Stimulated activated CD8-positive, alpha-beta memory T cell treated with anti-CD3 and anti-CD28 coated beads, Interleukin-7, amount 100 ng/mL, for 1 hour (primary cell): ENCODE measurements at places on chromosomes 2 and 18.

- DNase-seq = no peak
Observed at GRCh38 chr2:80288576-80288975, 16.0 kb downstream of the LRRTM1 start.

DNA sequence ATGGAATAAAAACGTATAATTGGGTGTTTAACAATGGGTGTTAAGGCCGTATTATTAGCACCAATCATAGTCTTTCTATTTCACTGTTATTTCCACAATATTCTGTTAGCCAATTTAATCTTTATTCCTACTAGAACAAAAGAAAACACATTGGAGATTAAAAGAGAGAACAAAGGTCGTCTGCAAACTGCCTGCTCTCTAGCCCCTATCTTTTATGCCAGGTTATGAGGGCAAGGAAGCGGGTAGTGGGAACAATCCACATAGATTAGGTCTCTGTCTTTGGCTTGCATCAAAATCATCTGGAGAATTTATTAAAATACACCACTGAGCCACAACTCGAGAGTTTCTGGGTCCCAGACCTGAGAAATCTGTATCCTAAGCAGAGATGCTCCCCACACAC, 69.4 kb upstream of the DSC1 start:
- DNase-seq = no peak

- no peak for DNase-seq
Observed at GRCh38 chr2:127662937-127663565, 12.3 kb downstream of the LIMS2 start.

GRCh38 chr2:25566094-25566493, 107.3 kb downstream of the DTNB start:
- DNase-seq = no peak

DNA sequence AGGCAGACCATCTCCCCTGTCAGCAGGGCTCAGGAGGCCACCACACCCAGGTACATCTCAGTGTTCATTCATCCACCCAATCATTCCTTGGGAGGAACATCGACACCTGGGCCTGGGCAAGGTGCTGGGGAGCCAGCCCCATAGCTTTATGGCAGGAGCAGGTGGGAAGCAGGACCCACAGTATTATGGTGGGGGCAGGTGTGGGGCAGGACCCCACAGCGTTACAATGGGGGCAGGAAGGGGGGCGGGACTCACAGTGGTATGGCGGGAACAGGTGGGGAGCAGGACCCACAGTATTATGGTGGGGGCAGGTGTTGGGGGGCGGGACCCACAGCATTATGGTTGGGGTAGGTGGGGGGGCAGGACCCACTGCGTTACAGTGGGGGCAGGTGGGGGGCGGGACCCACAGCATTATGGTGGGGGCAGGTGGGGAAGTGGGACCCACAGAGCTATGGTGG, 128.9 kb upstream of the HS6ST1 start:
- DNase-seq = no peak

GRCh38 chr2:46645681-46646162, 166.4 kb downstream of the TMEM247 start:
- no peak for DNase-seq

DNA sequence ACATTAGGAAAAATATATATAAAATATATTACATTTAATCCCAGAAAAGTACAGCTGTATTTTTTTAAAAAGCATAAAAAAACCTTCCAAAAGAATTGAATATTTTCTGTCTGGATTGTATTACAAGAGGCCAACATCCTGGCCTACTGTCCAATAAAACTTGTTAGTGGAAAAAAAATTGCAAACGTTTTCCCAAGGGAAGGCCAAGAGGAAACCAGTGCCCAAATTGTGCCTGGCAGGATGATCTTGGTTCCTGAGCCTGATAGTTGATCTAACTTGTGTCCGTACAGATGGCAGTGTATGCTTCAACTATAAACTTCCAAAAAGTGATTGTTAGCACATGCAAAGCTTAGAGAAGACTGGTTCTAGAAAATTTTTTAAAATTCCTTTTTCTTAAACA, 90.6 kb upstream of the LPIN2 start:
- DNase-seq = no peak

DNA sequence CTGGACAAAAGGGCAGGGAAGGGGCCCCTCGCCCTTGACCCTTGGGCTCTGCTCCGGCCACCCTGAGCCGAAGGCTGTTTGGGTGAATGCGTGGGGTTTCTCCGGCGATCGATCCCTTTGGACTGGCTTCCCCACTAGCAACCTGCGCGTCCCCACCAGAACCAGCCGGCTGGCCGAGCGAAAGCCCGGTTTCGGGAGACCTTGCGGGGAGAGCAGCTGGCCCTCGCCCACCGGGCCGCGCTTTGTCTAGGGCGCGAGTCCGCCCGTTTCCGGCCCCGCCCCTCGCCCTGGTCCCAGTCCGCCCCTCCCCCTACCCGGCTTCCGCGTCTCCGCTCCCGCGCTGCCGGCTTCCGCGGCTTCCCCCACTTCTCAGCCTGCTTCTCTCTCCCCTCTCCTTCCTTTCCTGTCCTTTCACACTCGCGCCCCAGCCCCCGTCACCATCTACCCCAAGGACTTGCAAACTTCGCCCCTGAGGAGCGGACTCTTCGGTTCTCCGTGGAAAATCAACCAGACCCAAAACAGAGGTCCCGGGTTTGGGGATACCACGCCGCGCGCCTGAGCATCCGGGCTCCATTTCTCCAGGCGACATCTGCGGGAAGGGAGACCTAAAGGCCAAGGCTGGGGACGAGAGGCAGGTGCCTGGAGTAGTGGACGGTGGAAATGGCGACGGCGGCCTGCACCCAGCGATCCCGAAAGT, 48.0 kb upstream of the ATP6V1B1 start:
- no peak for DNase-seq

- no peak for DNase-seq
Observed at GRCh38 chr2:46506131-46506706, 26.9 kb downstream of the TMEM247 start.

- no peak for DNase-seq
Observed at GRCh38 chr2:77566582-77566981, 44.4 kb upstream of the LRRTM4 start.

- DNase-seq = no peak
Observed at GRCh38 chr2:136297994-136298393, 180.0 kb upstream of the CXCR4 start.

DNA sequence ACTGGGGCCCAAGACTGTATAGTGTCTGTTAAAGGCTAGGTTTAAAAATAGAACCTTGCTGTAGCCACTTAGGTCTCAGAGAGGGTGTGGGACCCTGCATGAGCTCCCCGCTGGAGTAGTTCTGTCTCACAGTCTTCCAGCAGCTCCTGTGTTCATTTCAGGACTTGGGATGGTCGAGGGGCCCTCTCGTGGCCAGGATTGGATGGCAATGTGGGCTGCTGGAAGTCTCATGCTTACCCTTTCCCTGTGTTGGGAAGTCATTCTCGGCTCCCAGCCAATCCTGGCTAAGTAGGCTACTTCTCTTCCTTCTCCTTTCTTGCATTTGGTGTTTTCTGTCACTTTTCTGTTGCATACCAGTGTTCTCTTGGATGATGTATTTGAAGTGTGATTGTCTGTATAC, 284.0 kb upstream of the GCFC2 start:
- no peak for DNase-seq

GRCh38 chr2:118880501-118880900, 33.1 kb upstream of the EN1 start:
- DNase-seq = no peak

GRCh38 chr2:709138-709765, 32.0 kb upstream of the TMEM18 start:
- DNase-seq = no peak

GRCh38 chr2:42928692-42929545, 136.5 kb upstream of the HAAO start:
- no peak for DNase-seq

GRCh38 chr2:46569061-46569560, 89.7 kb downstream of the TMEM247 start:
- DNase-seq = no peak
